ENCODE measurements at places on chromosomes 16 and 17. TPM values are rescaled to one million over a fixed set of nuclear protein-coding genes. Genes with fewer than 3 reads are reported as not detected.

DNA sequence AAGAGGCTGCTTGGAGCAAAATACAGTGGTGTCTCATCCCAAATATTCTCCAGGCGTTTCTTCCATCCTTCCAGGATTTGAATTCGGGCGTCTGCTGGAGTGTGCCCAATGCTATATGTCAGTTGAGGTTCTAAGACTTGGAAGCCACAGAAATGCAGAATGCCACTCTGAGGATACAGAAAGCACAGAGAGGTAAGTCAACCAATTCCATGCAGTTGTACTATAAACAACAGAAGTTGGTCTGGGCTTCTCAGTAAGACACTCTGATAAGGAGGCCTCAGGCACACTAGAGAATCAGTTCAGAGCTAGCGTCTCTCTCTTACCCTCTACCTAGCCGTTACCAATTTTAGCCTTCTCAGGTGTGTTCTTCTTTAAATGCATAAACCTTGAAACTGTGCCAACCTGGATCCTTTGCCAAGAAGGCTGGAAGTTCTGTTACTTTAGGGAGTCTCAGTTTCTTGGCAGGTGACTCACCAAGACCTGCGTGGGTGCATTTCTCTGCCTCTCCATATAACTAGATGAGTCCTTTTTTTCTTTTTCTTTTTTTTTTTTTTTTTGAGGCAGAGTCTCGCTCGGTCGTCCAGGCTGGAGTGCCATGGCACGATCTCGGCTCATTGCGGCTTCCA is 15.1 kb downstream of the NQO1 start:
- H3K36me3 ChIP-seq = no peaks in the 10 kb centered on the region
- no peak overlapping the region for H3K4me3 ChIP-seq
- H3K27ac ChIP-seq = peak overlapping the region; percentile 27
- peak; percentile 58 for DNase-seq
- no peaks in the 10 kb centered on the region for H3K27me3 ChIP-seq

DNA sequence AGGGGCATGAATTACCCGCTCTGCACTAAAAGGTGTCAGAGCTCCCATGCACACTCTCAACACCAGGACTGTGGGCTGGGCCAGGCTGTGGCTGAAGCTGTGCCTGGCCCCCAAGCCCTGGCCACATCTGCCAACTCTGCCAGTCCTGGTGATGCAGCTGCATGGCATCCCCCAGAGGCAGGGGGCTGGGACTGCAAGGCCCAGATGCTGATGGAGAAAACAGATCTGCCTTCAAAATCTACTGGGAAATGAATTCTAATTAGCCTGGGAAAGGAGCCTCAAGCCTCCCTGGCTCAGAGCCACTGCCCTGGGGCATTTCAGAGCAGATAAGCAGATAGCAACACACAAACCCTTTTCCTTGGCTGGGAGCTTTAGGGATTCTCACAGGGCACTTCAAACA is 3.4 kb downstream of the CHST6 start:
- no peaks in the 10 kb centered on the region for H3K27me3 ChIP-seq
- H3K4me3 ChIP-seq = no peak overlapping the region
- H3K27ac ChIP-seq = no peak overlapping the region
- H3K36me3 ChIP-seq = no peaks in the 10 kb centered on the region
- peaks cover 2% of the 10 kb centered on the region for H3K4me1 ChIP-seq

GRCh38 chr17:80698297-80698696 is 153.7 kb downstream of the RPTOR start:
- H3K27ac ChIP-seq = no peak overlapping the region
- H3K4me3 ChIP-seq = no peak overlapping the region
- DNase-seq = no peak
- H3K36me3 ChIP-seq = no peaks in the 10 kb centered on the region

GRCh38 chr16:22004341-22004740 is 3.4 kb upstream of the PDZD9 start:
- H3K36me3 ChIP-seq = no peaks in the 10 kb centered on the region
- peaks cover 8% of the 10 kb centered on the region for H3K4me1 ChIP-seq
- no peak overlapping the region for H3K27ac ChIP-seq
- no peak overlapping the region for H3K4me3 ChIP-seq

DNA sequence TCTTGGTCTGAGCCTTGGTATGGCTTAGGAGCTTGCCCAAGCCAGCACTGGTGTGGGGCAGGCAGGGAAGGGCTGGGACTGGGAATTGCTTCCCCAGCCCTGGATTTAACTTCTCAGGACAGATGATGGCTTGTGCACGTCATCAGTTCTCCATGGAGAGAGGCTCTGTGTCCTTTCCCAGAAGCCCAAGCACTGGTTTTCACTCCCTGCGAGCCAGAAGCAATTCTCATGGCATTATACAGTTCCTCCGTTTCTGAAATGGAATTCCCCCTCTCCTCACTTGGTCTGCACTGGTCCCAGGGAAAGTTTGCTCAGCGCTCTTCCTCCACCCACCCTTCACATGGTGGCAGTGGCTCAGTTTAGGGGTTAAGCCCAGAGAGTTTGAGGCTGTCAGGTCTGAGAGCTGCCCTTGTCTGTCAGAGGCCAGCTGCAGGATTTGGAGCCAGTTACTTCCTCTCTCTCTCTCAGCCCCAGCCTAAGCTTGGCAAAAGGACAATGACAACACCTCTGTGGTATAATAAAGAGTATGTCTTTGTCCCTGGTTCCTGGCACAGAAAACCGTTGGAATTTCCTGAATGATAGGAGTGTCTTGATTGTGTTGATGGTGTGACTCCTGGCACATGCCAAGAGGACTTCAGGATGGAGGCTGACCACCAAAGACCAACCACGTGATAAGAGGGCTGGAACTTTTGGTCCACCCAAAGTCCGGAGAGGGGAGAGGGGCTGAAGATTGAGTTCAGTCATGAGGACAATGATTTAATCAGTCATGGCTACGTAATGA is 219.6 kb upstream of the TNRC6C start:
- H3K4me1 ChIP-seq = peaks cover 9% of the 10 kb centered on the region
- H3K27ac ChIP-seq = no peak overlapping the region
- no peak for DNase-seq
- no peaks in the 10 kb centered on the region for H3K27me3 ChIP-seq
- H3K36me3 ChIP-seq = no peaks in the 10 kb centered on the region

DNA sequence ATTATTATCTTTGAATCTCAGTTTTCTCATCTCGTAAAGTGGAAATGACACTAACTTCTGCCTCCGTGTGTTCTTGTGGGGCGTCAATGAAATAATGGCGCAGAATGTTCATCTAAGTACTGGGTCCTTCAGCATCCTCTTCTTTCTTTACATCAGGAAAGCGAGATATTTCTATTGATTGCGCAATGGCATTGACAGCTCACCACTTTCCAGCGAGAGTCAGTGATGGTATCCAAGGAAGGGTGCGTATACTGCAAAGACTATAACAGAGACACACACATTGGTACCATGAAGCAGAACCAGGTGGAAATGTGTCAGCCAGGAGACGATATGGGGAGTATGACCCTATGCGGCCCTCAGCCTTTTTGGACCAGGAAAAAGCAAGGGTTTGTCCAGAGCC is 162.1 kb downstream of the SHISA9 start:
- H3K36me3 ChIP-seq = no peaks in the 10 kb centered on the region
- H3K4me3 ChIP-seq = no peak overlapping the region
- H3K4me1 ChIP-seq = no peaks in the 10 kb centered on the region

DNA sequence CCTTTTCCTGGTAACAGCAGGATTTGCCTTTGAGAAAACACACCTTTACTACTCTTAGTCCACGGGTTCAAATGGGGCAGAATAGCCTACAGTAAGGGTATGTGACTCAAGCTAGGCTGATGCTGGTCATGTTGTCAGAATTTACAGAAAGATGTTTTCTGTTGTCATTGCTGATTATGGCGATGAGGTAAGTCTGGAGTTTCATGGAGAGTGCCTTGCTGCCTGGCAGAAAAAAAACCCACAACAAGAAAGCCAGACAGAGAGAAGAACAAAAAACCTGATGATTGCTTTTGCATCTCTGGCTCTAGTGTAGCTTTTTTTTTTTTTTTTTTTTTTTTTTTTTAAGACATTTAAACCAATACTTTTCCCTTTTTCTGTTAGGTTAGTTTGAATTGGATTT is 47.9 kb downstream of the SLC6A4 start:
- no peaks in the 10 kb centered on the region for H3K4me1 ChIP-seq
- H3K4me3 ChIP-seq = no peak overlapping the region
- DNase-seq = no peak
- H3K27ac ChIP-seq = no peak overlapping the region
- H3K27me3 ChIP-seq = no peaks in the 10 kb centered on the region

DNA sequence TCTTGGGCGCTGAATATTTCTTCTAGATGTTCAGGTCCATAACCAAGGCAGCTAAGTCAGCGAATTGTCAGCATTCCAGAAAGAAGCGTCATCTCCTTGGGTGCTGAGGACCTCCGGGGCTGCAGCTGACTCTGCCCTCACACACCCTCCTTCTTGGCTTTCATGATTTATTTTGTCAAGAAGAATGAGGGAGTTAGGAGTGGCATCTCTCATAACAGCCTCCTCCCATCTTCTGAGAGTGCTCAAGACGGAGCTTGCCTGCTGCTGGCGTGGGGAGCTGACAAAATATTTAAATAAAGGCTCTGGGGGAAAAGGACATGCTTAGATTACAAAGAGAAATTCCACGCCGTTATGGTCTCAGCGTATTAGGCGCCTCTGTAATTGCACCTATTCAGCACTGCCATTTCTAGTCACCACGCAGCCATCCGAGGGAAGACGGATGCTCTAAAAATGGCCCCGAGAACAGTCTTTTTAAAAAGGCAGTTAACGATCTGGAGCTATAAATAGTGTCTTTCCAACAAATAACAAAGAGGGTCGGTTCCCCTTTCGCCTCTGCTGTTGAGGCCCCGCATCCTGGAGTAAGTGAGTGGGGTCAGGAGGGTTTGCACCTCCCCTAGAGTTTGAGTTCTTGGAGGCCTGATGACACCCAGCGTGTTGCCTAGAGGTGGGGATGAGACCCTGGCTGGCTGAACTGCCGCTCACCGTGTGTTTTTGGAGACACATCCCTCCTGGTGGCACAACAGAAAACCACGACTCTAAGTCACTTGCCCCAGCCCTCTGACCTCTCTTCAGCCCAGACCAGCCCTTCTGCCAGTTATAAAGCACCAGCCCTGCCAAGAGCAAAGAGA is 187.0 kb downstream of the CCDC182 start:
- no peak for DNase-seq
- H3K27ac ChIP-seq = no peak overlapping the region
- no peaks in the 10 kb centered on the region for H3K36me3 ChIP-seq
- H3K4me1 ChIP-seq = peaks cover 12% of the 10 kb centered on the region

DNA sequence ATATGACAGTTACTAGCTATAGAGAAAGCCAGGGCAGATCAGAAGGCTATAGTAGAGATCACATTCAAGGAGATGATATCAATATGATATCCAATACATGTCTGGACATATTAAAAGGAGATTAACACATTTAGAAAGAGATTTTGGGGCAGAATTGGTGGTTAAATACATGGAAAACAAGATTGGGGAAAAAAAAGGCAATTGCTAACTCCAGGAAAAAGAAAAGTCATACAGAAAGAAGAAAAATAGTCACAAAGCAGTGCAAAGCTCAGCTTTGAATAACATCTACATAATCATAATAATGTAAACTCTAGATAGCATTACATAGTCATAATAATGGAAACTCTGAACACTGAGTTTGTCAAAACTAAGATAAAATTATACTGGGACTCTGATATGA is 40.6 kb downstream of the MYH11 start:
- H3K4me3 ChIP-seq = no peak overlapping the region
- peaks cover 2% of the 10 kb centered on the region for H3K4me1 ChIP-seq
- no peak for DNase-seq

SYCE1L gene
- total RNA-seq = 4.4 TPM

SLC38A8 gene
- 0.66 TPM for total RNA-seq

TBX4 gene
- total RNA-seq = not detected

Data from ovary (tissue), 10 donors.